ENCODE measurements at places on chromosomes 5 and 9.

- DNase-seq, result no peak
These were observed 8.4 kb upstream of the PHYHD1 start for GRCh38 chr9:128912270-128912853.

DNA sequence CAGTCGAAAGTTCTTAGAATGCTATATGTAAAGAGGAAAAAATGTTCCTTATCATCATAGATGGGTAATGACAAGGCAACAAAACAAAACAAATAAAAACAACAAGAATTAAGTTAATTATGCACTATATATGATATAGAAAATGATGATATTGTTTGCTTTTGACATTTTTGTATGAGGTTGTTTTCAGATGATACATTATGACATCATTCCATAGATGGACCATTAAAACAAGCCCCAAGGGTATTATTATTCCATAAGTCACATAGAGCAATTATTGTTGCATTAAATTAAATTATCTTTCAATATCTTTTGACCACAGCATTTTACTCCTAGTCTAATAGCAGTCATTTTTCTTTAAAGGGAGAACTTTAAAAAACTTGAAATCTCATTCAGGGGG lies 56.5 kb upstream of the RICTOR start:
- no peak for DNase-seq

- DNase-seq, result no peak
These were observed 68.8 kb downstream of the ELL2 start for GRCh38 chr5:95892784-95893354.

DNA sequence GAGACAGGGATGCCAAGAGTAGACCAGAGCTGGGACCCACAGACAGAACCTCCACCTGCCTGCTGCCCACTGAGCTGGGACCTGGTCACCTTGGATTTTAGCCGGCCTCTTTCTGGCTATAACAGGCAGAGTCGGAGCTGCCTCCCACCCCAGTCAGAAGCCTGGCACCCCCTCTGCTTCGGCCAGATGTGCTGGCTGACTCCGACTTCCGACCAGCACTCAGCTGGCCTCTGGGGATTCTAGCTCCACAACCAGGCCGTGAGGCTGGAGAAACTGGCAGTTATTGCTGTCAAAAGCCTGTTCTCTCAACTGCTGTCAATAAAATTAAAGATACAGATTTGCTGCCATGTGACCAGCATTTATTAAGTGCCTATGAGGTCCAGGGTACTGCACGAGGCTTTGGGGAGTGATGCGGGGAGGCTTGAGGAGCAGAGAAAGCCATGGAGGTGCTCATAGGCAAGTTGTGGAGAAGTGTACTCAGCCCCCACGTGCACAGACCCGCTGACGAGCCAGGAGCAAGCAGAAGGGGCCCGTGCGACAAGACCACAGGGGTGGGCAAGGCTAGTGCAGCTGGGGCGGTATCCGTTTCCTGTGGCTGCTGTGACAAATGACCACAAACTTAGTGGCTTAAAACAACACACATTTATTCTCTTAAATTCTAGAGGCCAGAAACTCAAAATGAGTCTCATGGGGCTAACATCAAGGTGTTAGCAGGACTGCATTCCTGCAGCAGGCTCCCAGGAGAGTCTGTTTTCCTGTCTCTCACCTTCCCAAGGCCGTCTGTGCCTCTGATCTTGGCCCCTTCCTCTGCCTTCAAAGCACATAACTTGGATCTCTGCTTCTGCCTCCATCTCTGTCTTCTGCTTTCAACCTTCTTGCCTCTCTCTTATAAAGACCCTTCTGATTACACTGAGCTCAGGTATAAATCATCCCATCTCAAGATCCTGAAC lies 13.1 kb downstream of the GFI1B start:
- DNase-seq, result no peak

- no peak for DNase-seq
These were observed 36.2 kb downstream of the STC2 start for GRCh38 chr5:173291722-173292658.

GRCh38 chr9:2299156-2299842 lies 284.2 kb downstream of the SMARCA2 start:
- no peak for DNase-seq

- DNase-seq, result no peak
These were observed 23.9 kb upstream of the KDM4C start for GRCh38 chr9:6733831-6734230.

GRCh38 chr9:137044502-137045177 lies 1.3 kb downstream of the NPDC1 start:
- DNase-seq, result no peak
